GM12891 (cell line): ENCODE measurements at places on chromosomes 4 and X.

DNA sequence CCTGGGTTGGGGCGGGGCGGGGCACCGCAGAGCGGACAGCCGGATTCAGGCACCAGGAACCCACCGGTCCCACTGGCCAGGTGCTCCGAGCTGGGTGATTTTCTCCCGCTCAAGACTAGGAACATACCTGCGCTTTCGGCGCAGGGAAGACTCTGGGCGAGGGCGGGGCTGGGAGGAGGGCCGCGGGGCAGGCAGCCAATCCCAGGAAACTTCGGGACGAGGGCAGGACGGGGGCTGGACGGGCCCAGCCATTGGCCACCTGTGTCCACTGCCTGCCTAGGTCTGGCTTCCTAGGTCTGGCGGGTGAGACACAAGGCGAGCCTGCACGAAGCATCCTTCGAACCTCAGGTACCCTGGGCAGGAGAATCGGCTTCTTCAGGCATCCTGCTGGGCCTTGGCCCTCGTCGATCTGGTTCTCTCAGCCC is 274 bp upstream of the ERVMER34-1 start:
- DNase-seq: no peak

DNA sequence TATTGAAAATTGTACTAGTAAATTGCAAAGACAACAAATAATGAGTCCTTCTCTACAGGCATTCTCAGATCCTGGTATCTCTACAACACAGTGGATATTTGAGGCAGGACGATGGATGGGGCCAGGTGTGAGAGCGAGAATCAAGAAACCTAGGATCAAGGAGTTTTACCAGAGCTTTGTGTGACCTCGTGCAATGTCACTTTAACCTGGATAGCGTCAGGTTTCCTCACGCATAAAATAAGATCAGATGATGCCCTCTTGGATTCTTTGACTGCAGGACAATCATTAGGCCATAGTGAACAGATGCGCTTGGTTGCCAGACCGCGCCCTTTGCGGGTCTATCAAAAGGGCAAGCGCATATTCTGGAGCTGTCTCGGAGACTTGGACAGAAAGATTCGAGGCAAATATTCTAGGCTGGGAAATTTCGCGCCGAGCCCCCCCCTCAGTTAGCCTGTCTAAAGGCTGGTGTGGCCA is 66.6 kb downstream of the FBXO8 start:
- DNase-seq: no peak

DNA sequence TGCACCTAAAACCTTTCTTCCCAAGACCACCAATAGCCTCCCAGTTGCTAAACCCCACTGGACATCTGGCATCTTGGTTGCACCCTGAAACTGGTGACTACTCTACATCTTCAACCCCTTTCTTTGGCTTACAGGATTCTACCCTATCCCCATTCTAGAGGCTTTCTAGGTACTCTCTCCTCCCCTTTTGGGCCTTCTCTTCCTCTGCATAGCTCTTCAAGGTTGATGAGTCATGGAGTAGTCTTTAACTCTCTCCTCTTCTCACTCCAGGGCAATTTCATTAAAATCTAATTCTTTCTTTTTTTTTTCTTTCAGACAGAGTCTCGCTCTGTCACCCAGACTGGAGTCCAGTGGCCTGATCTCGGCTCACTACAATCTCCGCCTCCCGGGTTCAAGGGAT is 16.8 kb downstream of the APOO start:
- no peak for DNase-seq

DNA sequence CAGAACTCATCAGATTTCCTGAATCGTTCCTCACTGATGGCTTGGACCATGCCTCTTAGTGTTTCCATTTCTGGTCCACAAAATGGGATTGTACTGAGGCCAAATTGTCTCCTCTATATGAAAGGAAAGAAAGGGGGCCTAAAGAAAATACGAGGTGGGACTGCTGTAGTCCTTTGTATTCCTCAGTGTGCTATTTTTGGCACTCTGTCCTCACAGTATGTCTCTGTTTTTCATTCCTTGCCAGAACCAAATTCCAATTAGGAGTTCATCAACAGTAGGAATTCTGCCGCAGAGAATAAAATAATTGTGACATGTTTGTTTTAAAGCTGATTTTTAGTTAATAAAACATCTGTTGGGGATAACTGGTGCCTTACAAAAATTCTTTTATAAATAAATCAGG is 515.7 kb downstream of the SMARCA1 start:
- no peak for DNase-seq
